ENCODE measurements at places on chromosomes 12 and 14.

- ATAC-seq = no peak
Measured at GRCh38 chr12:124607681-124608425, 40.4 kb upstream of the NCOR2 start.

- no peak for ATAC-seq
Measured at GRCh38 chr12:111404362-111405148, 1.2 kb upstream of the SH2B3 start.

- ATAC-seq = no peak
Measured at GRCh38 chr12:118959985-118960560, 21.3 kb upstream of the SRRM4 start.

DNA sequence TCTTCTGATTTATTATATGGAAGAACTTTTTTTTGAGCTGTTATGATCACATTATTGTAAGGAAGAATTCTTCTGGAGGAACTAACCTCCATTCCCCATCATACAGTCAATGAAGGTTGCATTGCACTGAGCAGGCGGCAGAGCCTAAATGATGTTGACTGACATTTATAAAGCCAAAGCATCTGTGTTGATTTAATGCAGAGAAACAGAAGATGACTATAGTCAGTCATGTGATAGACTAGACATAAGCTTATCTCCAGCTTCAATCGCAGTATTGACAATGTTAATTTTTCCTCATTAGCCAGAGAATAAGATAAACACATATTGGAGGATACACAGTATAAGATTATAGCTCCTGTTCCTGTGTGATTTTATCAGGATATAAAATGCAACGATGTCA, 82.0 kb downstream of the PRICKLE1 start:
- ATAC-seq = no peak

Data from SK-N-SH treated with all-trans-retinoic acid at 6 μM for 48 hours (cell line).